OCI-LY7 (cell line): ENCODE measurements at places on chromosomes 4 and X. TPM values are rescaled to one million over a fixed set of nuclear protein-coding genes. Genes with fewer than 3 reads are reported as not detected.

The FREM3 gene
- not detected in 2 replicates for total RNA-seq

The BGN gene
- total RNA-seq: not detected in 2 replicates

The L1CAM gene
- not detected in 2 replicates for total RNA-seq

The PNCK gene
- total RNA-seq: not detected in 2 replicates

The GABRG1 gene
- not detected in 2 replicates for total RNA-seq

The F8A2 gene
- total RNA-seq: not detected in 2 replicates

The STPG2 gene
- not detected in 2 replicates for total RNA-seq

The CCDC110 gene
- total RNA-seq: 12.0 and 14.0 TPM in 2 replicates

The TKTL2 gene
- not detected in 2 replicates for total RNA-seq

The TENM3 gene
- not detected in 2 replicates for total RNA-seq

The SPINK2 gene
- total RNA-seq: 3.0 and 5.2 TPM in 2 replicates

The SOD3 gene
- not detected in 2 replicates for total RNA-seq

The DDX53 gene
- total RNA-seq: not detected in 2 replicates

The SPANXN2 gene
- total RNA-seq: not detected in 2 replicates

The GPR119 gene
- not detected in 2 replicates for total RNA-seq

The AREG gene
- total RNA-seq: not detected in 2 replicates

The GUCY1B1 gene
- not detected in 2 replicates for total RNA-seq

The FRMPD4 gene
- not detected in 2 replicates for total RNA-seq

The PRAF2 gene
- total RNA-seq: 17.5 and 20.3 TPM in 2 replicates

The ADGRA3 gene
- total RNA-seq: not detected in 2 replicates

The FRMD7 gene
- total RNA-seq: not detected in 2 replicates

The HGFAC gene
- not detected in 2 replicates for total RNA-seq

The NUP54 gene
- 50.8 and 52.6 TPM in 2 replicates for total RNA-seq

The TMEM154 gene
- total RNA-seq: 59.6 and 73.1 TPM in 2 replicates

The CITED1 gene
- total RNA-seq: 0.49 TPM in 1 of 2 replicates, not detected in the other

The PCDH7 gene
- total RNA-seq: not detected in 2 replicates

The FSTL5 gene
- total RNA-seq: not detected in 2 replicates

The ACOX3 gene
- total RNA-seq: 16.8 and 21.0 TPM in 2 replicates

The CLCN3 gene
- total RNA-seq: 37.5 and 42.0 TPM in 2 replicates

The COMMD8 gene
- total RNA-seq: 37.2 and 38.7 TPM in 2 replicates

The ARHGAP36 gene
- total RNA-seq: not detected in 2 replicates

The MAP3K15 gene
- total RNA-seq: not detected in 2 replicates

The HPGDS gene
- not detected in 2 replicates for total RNA-seq

The PARM1 gene
- total RNA-seq: not detected in 2 replicates

The GRXCR1 gene
- not detected in 2 replicates for total RNA-seq

The FAM241A gene
- 9.5 and 10.5 TPM in 2 replicates for total RNA-seq

The CPLX1 gene
- total RNA-seq: 0.21 and 0.28 TPM in 2 replicates

The CSAG1 gene
- not detected in 2 replicates for total RNA-seq

The PAGE4 gene
- not detected in 2 replicates for total RNA-seq

The USO1 gene
- total RNA-seq: 54.6 and 57.3 TPM in 2 replicates

The ADH4 gene
- not detected in 2 replicates for total RNA-seq

The FHDC1 gene
- 0.04 and 0.06 TPM in 2 replicates for total RNA-seq

The CNKSR2 gene
- not detected in 2 replicates for total RNA-seq
